ENCODE measurements at places on chromosomes 12 and 14.

- DNase-seq, result no peak
These were observed 37.3 kb downstream of the PPTC7 start for GRCh38 chr12:110545812-110546211.

- peak; percentile 70 for DNase-seq
These were observed 42.5 kb upstream of the OTOGL start for GRCh38 chr12:80056845-80057244.

GRCh38 chr12:121637231-121637914 lies 11.0 kb downstream of the ORAI1 start:
- no peak for DNase-seq

DNA sequence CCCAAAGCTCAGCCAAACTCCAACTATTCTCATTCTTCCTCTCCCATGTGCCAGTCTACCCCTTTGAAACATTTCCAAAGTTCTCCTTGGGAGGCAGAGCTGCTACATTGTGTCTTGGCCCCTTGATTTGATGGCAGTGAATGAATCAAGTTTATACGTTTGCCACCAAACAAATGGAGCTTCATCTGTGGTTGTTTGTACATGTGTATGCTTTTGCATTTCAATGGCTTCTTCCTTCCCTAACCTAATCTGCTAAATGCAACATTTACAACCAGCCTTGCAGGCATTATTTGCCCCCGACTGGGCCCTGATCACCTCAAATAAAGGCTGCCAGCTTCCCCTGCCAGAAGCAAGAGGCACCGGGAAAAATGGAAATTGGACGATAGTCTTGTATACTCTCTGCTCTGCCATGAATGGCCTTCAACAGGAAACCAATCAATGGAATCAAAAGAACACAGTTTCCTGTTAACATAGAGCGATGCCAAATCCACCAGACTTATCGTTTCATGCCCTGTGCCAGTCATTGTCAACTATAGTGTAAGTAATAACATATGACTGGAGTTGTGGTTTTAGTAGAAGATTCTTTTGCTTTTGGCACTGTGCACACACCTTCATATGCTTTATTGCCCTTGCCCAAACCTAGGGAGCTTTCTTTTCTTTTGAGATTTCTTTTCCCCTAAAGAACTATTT lies 97.8 kb downstream of the TMEM30B start:
- DNase-seq, result peak; percentile 49

DNA sequence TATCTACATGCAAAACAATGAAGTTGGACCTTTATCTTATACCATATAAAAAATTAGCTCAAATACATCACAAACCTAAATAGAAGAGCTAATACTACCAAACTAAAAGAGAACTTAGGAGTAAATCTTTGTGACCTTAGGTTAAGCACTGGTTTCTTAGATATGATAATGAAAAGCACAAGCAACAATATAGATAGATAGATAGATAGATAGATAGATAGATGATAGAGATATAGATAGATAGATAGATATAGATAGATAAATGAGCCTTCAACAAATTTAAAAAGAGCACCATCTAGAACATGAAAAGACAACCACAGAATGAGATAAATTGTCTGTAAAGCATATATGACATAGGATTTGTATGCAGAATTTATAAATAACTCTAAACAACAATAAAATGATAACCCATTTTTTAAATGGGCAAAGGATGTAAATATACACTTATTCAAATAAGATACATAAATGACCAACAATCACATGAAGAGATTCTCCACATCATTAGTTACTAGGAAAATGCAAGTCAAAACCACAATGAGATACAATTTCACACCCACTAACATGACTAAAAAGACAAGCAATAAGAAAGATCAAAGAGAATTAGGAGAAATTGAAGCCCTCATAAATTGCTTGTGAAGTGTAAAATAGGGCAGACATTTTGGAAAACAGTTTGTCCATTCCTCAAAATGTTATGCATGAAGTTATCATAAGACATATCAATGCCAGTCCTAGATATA lies 293.7 kb downstream of the BTG1 start:
- no peak for DNase-seq
